ENCODE measurements at places on chromosomes 4 and X. TPM values are rescaled to one million over a fixed set of nuclear protein-coding genes. Genes with fewer than 3 reads are reported as not detected.

- DNase-seq, result no peak
These were observed 139.4 kb downstream of the PJA1 start for GRCh38 chrX:69025802-69026301.

GRCh38 chrX:18151649-18152048 is 69.0 kb downstream of the BEND2 start:
- DNase-seq, result no peak

GRCh38 chr4:99383399-99383798 is 30.9 kb upstream of the ADH1C start:
- DNase-seq, result no peak

GRCh38 chrX:12378253-12378652 is 240.0 kb downstream of the FRMPD4 start:
- no peak for DNase-seq

CNGA2 gene
- total RNA-seq, result not detected

CENPVL3 gene
- not detected for total RNA-seq

- DNase-seq, result no peak
These were observed 92.7 kb downstream of the SYNPO2 start for GRCh38 chr4:118981171-118981838.
